Stimulated activated CD4-positive, alpha-beta T cell treated with anti-CD3 and anti-CD28 coated beads, Interleukin-1b, Interleukin-23, amount 100 ng/mL, for 1 hour (primary cell): ENCODE measurements at places on chromosomes 13 and 19.

DNA sequence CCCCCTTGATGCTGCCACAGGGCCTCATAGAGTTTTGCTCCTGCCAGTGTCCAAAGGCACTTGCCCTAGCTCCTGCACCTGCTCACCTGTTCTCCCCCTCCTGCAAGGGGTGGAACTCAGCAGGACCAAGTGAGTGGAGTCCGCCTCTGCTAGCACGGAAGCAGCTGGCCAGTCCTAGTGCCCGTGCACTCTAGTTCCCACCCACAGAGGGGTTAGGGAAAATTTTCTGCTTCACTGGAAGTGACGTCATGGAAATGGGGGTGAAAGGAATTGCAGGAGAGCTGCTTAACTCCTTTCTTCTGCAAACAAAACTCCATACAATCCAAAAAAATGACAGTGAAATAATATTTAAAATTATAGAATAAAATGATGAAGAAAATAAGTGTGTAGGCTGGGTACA is 609.7 kb upstream of the SLITRK1 start:
- DNase-seq = no peak

- no peak for DNase-seq
Measured at GRCh38 chr19:4399812-4400134, 574 bp downstream of the SH3GL1 start.

- DNase-seq = no peak
Measured at GRCh38 chr13:77207943-77208342, 119.0 kb downstream of the MYCBP2 start.

DNA sequence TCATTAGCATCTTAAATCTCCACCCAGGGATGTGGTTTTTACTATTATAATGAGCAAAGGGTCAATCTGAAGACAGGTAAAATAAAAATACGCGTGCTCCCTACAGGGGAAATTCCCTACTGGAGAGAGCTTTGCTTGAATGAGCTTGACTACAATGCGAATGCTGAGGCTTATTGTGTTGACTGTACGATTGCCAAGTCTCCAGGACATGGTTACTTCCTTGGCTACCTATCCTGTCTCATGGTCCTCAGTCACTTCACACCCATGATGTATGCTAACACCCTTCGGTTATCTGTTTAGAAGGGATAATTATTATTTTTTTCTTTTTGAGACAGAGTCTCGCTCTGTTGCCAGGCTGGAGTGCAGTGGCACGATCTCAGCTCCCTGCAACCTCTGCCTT is 61.7 kb downstream of the ZNF627 start:
- DNase-seq = no peak

- no peak for DNase-seq
Measured at GRCh38 chr19:50266896-50267295, 62.3 kb downstream of the KCNC3 start.

DNA sequence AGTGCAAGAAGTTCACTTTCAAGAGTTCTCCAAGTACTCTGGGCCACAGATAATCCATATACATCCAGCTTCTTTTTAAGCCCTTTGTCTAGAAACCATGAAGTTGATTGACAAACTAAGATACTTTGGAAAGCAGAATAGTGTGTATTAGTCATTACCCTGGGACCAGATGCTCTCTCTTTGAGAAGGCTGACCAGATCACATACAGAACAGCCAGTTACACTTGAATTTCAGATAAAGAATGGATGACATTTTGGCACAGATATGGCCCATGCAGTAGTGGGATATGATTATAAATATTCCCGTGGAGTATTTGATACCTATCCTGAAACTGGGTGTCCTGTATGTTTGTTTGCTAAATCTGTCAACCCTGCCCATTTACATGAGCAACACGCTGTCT is 414.2 kb downstream of the KLF5 start:
- DNase-seq = no peak

DNA sequence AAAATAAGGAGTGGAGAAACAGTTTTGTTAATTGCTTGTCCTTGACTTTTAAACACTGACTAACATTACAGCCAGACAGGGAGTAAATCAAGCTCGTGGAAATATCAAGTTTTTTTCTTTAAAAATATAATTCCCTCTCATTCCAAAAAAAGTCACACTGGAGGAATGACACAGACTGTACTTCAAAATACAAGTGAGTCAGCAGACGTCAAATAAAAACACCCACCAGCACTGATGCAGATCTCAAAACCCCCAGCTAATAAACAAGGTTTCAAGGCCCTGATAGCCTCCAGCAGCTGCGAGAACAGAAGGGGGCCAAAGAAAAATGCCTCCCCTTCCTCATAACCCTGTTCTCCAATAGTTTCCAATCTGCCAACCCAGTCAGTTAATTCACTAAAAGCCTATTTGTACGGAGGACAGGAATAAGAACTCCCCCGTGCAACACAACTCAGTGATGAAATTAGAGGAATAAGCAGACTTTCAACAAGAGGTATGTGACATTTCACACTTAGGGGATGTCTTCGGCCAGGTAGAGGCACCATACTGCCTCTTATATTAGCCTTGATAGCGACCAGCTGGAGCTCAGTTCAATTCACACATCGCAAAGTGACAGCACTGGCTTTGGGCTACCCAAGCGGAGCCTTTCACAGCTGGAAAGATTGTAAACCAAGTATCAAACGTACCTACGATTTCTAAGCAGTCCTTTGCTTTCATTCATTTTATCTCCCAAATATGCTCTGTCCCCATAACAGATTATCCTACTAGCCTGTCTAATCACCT is 561.0 kb upstream of the KLF12 start:
- DNase-seq = no peak

DNA sequence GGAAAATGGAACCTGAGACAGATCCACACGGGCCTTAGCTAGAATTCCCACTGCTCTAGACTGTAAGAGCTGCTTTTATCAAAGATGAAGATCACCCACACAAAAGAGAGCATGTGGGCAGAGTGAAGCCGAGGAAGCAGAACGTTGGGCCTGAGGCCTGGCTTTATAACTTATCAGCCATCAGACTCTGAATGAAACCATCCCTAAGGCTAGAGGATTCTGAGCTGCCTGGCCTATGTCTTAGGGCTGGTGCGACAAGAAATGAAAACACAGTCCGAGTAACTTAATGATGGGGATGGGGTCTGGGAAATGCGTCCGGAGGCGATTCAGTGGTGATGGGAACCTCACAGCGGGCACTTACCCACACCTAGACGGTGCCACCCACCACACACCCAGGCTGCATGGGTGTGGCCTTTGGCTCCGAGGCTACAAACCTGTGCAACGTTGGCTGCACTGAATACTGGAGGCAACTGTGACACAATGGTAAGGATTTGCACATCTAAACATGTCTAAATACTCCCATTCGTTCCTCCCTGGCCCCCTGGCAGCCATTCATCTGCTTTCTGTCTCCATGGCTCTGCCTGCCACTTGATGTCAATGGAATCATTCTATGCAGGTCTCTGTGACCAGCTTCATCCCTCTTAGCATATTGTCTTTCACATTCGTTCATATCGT is 62.0 kb downstream of the SLC15A1 start:
- DNase-seq = no peak

GRCh38 chr13:75960538-75960994 is 324.4 kb downstream of the LMO7 start:
- DNase-seq = no peak

- no peak for DNase-seq
Measured at GRCh38 chr19:10625003-10625761, at the start of gene SLC44A2. SLC44A2 (plus strand) TSS chr19:10625553; CDS start chr19:10625634, 81 bp downstream.

DNA sequence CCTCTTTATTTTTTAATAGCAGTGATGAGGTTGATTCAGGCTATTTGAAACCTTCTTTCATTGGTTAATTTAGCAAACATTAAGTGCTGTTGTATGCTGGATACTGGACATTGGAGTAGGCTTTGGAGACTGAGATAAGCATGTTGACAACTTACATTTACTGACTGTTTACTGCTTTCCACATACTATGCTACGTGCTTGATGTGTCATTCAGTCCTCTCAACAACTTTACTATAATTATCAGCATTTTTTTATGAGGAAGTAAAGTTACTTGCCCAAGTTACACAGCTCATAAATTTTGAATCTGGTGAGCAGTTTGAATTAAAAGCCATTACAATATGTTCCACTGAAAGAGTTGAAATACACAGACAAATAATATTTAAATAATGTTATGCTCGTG is 83.8 kb downstream of the GJA3 start:
- no peak for DNase-seq

DNA sequence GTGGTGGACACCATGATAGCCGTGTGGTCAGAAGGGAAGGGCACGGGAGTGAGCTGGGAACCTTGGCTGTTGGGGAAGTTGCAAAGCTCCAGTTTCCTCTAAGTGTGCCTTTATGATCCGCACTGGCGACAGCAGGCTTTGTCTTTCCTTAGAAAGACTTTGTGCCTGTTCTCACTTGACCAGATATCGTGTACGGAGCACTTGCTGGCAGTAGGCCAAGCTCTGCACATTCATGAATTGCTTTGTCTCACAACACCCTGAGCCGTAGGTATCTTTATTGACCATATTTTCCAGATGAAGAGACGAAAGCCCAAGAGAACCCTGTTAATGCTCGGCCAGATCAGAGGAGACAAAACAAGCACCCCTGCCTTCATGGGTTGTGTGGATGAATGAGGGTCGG is 15.1 kb downstream of the CUL4A start:
- no peak for DNase-seq

DNA sequence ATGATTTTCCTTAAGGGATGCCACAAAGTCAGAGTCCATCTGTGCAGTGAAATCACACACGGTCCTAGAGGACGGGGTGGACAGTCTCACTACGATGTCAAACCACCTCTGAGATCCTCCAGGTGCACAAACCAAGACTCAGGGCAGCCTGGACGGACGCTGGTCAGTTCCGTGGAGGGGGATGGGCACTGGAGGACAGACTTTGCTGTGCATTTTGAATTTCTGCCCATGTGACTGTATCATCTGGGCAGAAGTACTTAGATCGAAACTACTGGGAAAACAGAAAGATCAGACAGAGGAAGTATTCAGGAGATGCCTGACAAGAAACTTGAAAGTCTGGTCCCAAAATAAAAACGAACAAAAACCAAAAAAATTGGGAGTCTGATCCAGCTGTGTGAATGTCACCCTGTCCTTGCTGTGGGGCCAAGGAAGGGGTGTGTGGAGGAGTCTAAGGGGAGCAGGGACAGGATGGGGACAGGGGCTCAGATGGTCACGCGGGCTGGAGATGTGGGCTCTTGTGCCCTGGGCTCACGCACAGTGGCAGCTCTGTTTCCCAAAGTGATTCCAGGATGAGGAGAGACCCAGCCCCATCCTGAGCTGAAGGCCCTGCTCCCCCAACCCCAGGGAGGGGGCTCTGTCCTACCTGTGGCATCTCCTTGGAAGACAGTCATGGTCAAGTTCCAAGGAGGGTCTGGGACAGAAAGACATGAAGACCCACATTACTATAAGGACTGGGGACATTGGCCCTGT is 1.5 kb downstream of the SIGLEC8 start:
- no peak for DNase-seq

DNA sequence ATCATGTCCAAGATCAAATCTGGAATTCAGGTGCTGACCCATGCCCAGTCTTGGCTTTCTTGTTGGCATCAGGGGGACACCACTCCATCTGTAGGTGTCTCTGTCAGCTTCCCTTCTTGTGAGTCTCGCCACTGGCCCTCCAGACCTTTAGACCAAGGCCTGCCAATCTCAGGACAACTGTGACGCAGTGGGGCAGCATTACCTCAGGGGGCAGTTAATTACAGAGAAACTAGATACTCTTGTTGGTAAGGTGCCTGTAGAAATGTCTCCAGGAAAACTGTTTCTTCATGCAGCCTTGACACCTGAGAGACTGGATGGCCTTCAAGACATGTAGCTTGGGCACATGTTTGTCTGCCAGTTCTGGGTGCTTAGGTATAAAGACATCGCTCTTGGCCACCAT is 46.7 kb upstream of the DACH1 start:
- DNase-seq = no peak

- DNase-seq = no peak
Measured at GRCh38 chr13:111212517-111212873, 97.4 kb downstream of the ARHGEF7 start.

DNA sequence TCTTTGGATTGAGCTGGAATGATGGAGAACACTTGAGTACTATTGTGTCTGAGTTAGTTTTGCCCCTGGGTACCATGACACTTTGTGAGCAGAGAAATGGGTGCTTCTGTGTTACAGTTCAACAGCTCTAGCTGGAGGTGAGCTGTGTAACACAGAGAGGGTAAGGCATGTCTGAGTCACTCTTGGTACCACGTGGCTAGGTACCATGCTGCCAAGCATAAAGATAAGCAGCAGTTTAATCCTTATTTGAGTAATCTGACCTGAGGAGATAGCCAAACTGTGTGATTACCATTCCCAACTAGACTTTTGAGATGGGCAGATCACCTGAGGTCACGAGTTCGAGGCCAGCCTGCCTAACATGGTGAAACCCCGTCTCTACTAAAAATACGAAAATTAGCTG is 122.0 kb downstream of the OLFM4 start:
- no peak for DNase-seq

- DNase-seq = peak; percentile 34
Measured at GRCh38 chr19:45455707-45456499, 11.9 kb upstream of the FOSB start.
